ENCODE measurements at places on chromosomes 1 and 21. TPM values are rescaled to one million over a fixed set of nuclear protein-coding genes. Genes with fewer than 3 reads are reported as not detected.

The C4BPA gene
- not detected for total RNA-seq

The PTGER3 gene
- not detected for total RNA-seq

The CRB1 gene
- total RNA-seq: not detected

The DDR2 gene
- 16.7 TPM for total RNA-seq
